Naive thymus-derived CD4-positive, alpha-beta T cell (primary cell): ENCODE measurements at places on chromosomes 4 and X. TPM values are rescaled to one million over a fixed set of nuclear protein-coding genes. Genes with fewer than 3 reads are reported as not detected.

DNA sequence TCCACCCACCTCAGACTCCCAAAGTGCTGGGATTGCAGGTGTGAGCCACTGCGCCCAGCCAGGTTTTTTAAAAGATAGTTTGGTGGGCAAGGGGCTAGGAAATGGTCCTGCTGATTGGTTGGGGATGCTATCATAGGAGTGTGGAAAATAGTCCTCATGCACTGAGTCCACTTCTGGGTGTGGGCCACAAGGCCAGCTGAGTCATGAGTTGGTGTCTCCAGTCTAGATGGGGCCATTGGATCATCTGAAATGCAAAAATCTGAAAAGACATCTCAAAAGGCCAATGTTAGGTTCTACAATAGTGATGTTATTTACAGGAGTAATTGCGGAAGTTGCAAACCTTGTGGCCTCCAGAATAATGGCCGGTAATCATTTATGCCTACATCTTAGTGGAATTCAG, 221.1 kb downstream of the ZNF674 start:
- no peak overlapping the region for H3K27ac ChIP-seq
- DNase-seq: no peak
- H3K36me3 ChIP-seq: no peaks in the 10 kb centered on the region

The EDA gene
- polyA plus RNA-seq: 1.4 TPM

GRCh38 chr4:9916346-9916745, 105.0 kb downstream of the SLC2A9 start:
- H3K36me3 ChIP-seq: no peaks in the 10 kb centered on the region
- no peak overlapping the region for H3K4me3 ChIP-seq
- no peak for DNase-seq
- no peaks in the 10 kb centered on the region for H3K4me1 ChIP-seq
- no peak overlapping the region for H3K27ac ChIP-seq

DNA sequence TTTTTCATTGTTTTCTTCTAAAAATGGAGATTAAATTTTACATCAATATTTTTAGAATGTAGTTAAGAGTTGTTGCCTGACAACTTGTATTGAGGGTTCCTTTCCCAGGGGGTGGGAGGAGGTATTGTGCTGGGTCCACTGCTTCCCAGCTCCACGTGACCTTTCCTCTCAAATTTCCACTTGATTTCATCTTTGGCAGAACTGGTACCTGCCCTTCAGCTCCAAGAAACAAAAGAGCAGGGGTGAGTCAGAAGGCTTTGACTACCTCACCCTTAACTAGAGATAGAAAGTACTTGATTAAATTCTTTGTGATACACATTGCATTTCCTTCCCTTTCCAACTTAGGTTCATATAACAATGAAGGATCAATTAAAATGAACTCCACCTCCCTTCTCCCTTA, 19.7 kb downstream of the TRIM2 start:
- no peaks in the 10 kb centered on the region for H3K36me3 ChIP-seq
- DNase-seq: no peak
- no peaks in the 10 kb centered on the region for H3K27me3 ChIP-seq
- H3K4me1 ChIP-seq: no peaks in the 10 kb centered on the region
- no peak overlapping the region for H3K4me3 ChIP-seq
- no peak overlapping the region for H3K27ac ChIP-seq

DNA sequence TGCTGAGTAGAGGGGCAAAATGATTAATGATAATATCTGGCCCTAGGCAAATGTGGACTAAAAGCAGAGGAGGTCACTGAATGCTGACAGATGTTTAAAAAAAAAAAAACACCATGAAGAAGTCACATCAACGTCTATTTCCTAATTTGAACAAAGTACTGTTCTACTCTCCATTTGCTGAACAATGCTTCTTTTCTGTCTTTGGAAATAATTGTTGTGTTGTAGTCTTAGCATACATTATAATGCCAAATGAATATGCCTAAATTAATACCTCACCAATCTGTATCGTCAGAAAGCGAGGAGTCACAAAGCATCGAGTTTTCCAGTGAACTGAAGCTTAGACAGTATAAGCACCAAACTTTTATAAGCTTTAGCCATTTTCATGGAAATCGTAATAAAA, 140.9 kb upstream of the JADE1 start:
- DNase-seq: no peak
- no peaks in the 10 kb centered on the region for H3K36me3 ChIP-seq
- no peaks in the 10 kb centered on the region for H3K27me3 ChIP-seq
- H3K4me1 ChIP-seq: no peaks in the 10 kb centered on the region
- no peak overlapping the region for H3K27ac ChIP-seq

GRCh38 chr4:27861802-27862201, 1001.2 kb downstream of the STIM2 start:
- no peaks in the 10 kb centered on the region for H3K36me3 ChIP-seq
- no peaks in the 10 kb centered on the region for H3K27me3 ChIP-seq
- H3K4me3 ChIP-seq: no peak overlapping the region
- DNase-seq: no peak
- H3K4me1 ChIP-seq: no peaks in the 10 kb centered on the region
- H3K27ac ChIP-seq: no peak overlapping the region

- no peaks in the 10 kb centered on the region for H3K36me3 ChIP-seq
- H3K4me3 ChIP-seq: no peak overlapping the region
- H3K27ac ChIP-seq: no peak overlapping the region
- peaks cover 56% of the 10 kb centered on the region for H3K4me1 ChIP-seq
- DNase-seq: no peak
Measured at GRCh38 chrX:45762699-45763647, 562.3 kb upstream of the DIPK2B start.

GRCh38 chr4:176287546-176287945, 18.5 kb upstream of the ASB5 start:
- no peak overlapping the region for H3K4me3 ChIP-seq
- no peak overlapping the region for H3K27ac ChIP-seq
- no peaks in the 10 kb centered on the region for H3K4me1 ChIP-seq

The SLC9A7 gene
- 1.3 TPM for polyA plus RNA-seq

DNA sequence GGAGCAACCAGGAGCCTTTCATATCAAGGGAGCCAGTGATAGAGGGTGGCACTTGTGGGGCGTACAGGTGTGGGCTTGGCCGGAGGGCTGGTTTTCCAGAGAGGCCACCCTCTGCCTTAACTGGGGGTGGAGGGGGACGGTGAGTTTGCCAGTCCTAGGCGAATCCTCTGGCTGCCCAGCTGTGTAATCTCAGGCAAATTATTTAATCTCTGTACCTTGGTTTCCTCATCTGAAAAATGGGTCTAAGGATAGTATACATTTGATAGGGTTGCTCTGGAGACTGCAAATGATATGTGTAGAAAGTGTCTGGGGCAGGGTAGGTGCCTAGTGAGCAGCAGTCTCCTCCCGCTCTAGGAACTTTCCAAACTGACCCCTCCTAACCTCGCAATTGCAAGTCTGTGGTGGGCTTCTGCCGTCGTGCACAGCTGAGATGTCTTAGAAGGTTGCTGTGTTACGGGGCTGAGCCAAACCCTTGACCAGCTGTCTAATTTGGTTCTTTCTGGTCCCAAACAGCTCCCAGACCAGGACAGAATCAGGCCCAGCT, 3.8 kb upstream of the CXCR3 start:
- no peak overlapping the region for H3K27ac ChIP-seq
- no peak for DNase-seq

- no peaks in the 10 kb centered on the region for H3K4me1 ChIP-seq
- H3K4me3 ChIP-seq: no peak overlapping the region
- no peak overlapping the region for H3K27ac ChIP-seq
- no peaks in the 10 kb centered on the region for H3K27me3 ChIP-seq
- no peaks in the 10 kb centered on the region for H3K36me3 ChIP-seq
Measured at GRCh38 chr4:96599752-96600151, 759.9 kb downstream of the PDHA2 start.

GRCh38 chr4:14952352-14952751, 49.9 kb upstream of the CPEB2 start:
- no peak for DNase-seq
- H3K4me3 ChIP-seq: no peak overlapping the region
- no peak overlapping the region for H3K27ac ChIP-seq
- H3K27me3 ChIP-seq: no peaks in the 10 kb centered on the region
- H3K4me1 ChIP-seq: no peaks in the 10 kb centered on the region
- H3K36me3 ChIP-seq: no peaks in the 10 kb centered on the region
